ENCODE measurements at places on chromosomes 12 and 14. TPM values are rescaled to one million over a fixed set of nuclear protein-coding genes. Genes with fewer than 3 reads are reported as not detected.

NRIP2 gene
- total RNA-seq, result not detected

DPY19L2 gene
- 8.5 TPM for total RNA-seq

NKX2-1 gene
- not detected for total RNA-seq

UTP20 gene
- total RNA-seq, result 26.5 TPM

PTHLH gene
- total RNA-seq, result 0.63 TPM

PAH gene
- not detected for total RNA-seq

P2RX2 gene
- not detected for total RNA-seq

FAIM2 gene
- total RNA-seq, result 4.1 TPM

DTX1 gene
- total RNA-seq, result 0.11 TPM

MGST1 gene
- 78.8 TPM for total RNA-seq

SLC7A7 gene
- 4.2 TPM for total RNA-seq

IAPP gene
- not detected for total RNA-seq

GRCh38 chr14:55103005-55103640 lies 25.9 kb upstream of the LGALS3 start:
- peak; percentile 98 for DNase-seq

DNA sequence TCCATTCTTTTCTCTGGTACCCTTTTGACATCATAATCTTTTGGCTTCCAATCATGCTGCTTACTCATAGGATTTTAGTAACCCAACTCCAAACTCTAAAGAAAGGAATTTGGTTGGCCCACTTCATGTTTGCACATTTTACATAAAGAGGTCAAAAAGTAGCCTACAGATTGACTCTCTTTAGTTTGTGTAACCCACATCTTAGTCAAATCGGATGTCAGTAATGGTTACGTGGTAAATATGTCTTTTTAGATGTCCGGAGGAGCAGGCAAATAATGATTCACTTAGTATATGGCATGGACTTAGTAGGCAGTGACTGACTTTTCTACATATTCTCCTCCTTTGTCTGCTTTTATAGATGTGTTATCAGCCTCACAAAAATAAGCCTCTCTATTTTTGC lies 711.6 kb upstream of the FOXG1 start:
- no peak for DNase-seq

DNA sequence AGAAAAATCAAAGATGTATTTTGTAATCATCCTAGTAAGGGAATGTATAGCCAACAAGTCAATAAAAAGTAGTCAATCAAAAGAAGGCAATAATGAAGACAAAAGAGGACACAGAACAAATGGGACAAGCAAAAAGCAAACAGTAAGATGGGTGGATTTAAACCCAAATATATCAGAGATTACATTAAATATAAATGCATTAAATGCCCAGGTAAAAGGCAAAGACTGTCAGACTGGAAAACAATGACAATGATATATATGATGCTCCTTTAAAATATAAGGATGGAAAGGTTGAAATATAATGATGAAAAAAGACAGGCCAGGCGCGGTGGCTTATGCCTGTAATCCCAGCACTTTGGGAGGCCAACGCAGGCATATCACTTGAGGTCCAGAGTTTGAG lies 35.7 kb downstream of the NEMF start:
- DNase-seq, result no peak

GRCh38 chr12:6044082-6044481 lies 80.4 kb downstream of the VWF start:
- DNase-seq, result no peak

DNA sequence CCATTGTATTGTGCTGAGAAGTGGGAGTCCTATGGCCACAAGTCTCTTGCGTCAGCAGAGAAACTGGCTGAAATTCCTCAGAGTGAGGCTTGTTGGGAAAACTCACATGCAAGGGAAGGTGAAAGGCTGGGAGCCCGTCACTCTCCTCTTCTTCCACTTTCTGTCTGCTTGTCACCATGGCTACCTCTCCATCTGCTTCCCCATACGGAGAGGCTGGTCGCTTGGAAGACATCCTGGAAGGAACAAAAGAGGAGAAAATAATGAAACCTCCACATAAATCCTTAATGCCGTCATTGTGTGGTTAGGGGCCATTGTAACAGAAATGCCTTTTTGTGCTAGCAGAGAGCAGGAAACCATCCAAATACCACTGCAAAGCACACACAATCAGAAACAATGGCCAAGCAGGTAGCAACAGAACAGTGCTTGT lies 53.7 kb downstream of the SOX5 start:
- no peak for DNase-seq

- DNase-seq, result no peak
Observed at GRCh38 chr12:105030820-105031807, 45.0 kb downstream of the NOPCHAP1 start.

DNA sequence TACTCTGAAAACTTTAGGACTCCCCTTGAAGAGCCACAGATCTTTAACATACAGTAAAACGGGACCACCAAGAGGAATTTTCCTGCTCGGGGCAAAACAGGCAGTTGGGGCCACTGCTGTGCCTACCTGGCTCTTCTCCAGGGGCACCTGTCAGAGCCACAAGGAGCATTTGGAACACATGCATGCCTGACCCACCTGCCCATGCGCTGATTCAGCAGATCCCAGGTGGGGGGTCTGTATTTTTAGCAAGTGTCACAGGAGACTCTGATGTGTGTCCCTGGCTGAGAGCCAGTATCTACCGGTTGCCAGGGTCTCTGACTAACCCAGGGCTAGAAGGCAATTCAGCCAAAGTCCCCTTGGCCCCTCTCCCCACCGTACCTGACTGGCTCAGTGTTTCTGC lies 6.5 kb downstream of the CTDSP2 start:
- no peak for DNase-seq

DNA sequence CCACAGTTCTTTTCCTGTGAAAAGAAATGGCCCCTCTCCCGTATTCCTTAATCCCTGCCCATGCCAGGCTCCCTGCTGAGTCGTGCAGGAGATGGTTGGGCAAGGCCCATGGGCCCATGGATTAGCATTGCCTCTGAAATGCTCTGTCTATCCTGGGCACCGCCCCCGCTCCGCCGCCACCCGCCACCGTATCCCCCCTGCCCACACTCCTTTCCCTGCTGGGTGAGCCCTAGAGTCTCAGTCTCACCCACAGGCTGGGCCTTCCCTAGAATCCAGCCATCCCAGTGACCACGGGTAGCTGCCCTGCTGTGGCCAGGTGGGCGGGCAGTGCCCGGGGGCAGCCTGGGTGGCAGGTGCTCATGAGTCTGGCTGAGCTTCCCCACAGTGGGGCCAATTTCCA lies 50.6 kb downstream of the TSPAN11 start:
- DNase-seq, result no peak

DNA sequence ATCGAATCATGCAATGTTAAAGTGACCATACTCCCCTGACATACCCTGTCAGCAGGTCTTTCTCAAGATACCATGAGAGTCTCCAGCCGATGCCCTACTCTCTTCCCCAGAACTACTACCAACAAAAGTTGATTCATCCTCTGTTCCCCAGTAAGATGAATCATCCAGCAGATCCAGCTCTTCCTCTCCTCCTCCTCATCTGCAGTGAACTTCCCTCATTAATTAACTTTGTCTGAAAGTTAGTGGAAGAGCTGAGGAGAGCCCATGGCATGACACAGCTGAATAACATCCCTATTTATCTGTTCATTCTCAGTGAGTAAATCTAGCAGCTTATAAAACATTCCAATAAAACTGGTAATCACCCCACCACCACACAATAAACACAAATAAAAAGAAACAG lies 213.4 kb downstream of the EGLN3 start:
- DNase-seq, result peak; percentile 3

DNA sequence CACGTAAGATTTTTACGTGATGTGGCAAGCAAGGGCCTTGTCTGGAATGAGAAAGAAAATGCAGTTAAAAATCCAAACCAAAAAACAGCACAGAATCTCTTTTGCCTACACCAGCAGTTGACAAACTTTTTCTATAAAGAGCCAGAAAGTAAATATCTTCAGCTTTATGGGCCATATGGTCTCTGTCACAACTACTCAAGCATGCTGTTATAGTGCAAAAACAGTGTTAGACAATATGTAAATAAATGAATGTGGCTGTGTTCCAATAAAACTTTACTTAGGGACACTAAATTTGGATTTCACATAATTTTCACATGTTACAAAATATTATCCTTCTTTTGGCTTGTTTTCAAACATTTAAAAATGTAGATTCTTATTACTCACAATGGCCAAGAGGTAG lies 6.2 kb upstream of the ELK3 start:
- DNase-seq, result no peak

DNA sequence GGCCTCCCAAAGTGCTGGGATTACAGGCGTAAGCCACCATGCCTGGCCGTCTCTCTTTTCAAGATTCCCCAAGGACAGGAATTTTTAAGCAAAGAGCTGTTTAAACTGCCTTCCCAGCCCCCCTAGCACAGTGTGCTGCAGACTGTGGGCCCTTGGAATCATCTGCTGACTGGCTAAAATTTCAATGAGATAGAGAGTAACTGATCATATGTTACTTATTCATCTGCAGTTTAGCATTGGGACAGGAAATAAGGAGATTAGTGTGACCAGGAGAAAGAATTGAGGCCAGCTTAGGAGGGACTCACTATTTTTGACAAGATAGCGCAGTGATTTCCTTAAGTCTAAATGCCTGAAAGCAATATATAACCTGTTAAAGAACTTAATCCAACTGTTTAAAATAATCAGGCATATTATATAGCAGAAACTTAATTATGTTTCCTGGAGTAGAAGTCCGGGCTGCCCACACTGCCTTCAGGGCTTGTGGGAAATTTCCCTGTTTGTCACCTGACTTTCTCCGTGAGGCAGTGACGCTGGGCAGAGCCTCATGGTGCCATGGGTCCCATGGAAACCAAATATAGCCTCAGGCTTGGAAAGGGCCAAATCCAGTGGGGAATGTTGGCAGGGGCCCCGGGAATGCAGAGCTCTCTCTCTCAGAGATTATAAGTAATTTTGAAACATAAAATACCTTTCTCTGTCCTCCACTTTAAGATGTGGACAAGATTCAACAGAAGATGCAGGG lies 22.8 kb upstream of the CEBPE start:
- peak; percentile 13 for DNase-seq

DNA sequence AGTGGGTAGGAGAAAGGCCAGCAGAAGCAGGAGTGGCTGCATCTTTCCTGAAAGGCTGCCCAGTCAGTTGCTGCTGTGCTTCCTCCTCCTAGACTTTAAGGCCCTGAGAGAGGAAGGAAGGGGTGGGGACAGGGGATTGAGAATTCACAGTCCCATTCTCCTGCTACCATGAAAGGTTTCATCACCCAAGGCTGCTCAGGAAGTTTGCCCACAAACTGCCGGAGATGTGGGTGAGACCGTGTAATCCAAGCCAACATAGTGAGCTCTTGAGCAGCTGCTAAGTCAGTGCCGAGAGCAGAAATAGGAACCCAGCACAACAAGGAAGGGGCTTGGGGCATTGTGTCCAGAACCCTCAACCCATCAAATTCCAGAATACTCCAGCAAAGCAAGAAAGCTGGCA lies at the start of gene CTSG:
Gene CTSG, minus strand, starts transcription at position 69 of the 400 bp plus-strand sequence. Its CDS starts 27 bp downstream, at position 42.
- no peak for DNase-seq

DNA sequence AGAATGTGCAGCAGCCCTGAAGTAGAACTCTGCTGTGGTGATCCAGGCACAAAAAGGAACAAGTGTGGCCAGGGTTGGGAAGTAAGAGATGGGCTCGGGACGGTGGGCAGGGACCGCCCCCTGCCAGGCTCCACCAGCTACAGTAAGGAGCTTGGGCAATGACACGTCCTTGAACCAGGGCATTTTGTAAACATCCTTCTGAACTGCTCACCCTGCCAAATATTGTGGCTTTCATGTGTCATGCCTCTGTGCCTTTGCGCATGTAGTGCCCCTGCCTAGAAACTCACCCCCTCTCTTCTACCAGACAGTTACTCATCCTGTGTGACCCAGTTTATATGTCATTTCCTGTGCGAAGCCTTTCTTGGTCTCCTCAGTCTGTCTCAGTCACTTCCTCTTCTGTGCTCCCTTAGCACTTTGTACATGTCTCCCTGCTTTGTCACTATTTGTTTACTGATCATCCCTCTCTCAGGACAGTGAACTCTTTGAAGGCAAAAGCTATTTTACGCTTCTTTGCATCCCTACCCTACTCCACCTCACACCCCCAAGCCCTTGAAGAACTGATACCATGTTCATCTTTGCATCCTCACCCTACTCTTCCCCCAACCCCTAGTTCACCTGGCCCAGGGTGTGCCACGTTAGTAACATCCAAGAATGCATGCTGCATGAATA lies 108.9 kb upstream of the PLEKHG7 start:
- peak; percentile 89 for DNase-seq

DNA sequence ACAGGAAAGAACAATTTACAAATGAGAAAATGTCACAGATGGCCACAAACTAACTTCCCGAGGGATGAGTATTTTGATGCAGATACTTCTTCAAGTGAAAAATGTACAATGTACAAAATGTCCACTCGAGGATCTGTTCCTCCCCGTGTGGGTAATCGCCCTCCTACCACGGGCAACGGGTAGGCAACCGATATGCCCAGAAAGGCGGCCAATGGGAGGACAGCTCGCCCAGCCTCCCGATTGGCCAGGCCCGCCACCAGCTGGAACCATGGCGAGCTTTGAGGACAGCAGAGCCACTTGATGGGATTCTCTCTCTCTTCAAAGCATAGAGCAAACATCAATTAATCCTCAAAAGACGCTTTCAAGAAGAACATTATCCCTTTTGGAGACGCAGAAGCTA lies 42.3 kb downstream of the DPF3 start:
- no peak for DNase-seq

DNA sequence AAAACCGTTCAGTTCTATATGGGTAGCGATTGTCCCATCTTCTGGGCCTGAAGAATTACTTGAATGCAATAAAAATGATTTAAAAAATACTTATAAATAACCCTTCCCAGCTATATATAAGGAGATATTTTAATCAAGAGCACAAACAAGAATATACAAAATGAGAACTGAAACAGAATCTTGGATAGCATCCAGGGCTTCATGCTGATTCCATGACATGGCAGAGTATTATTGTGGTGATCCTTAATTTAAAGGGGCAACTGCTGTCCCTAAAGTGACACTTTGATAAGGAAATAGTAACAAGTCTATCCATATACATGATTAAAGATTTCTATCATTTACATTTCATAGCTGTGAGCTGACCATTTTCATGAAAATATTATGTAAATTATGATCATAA lies 18.8 kb downstream of the WBP11 start:
- DNase-seq, result no peak

GRCh38 chr12:70096759-70097410 lies 146.3 kb upstream of the CNOT2 start:
- DNase-seq, result no peak

DNA sequence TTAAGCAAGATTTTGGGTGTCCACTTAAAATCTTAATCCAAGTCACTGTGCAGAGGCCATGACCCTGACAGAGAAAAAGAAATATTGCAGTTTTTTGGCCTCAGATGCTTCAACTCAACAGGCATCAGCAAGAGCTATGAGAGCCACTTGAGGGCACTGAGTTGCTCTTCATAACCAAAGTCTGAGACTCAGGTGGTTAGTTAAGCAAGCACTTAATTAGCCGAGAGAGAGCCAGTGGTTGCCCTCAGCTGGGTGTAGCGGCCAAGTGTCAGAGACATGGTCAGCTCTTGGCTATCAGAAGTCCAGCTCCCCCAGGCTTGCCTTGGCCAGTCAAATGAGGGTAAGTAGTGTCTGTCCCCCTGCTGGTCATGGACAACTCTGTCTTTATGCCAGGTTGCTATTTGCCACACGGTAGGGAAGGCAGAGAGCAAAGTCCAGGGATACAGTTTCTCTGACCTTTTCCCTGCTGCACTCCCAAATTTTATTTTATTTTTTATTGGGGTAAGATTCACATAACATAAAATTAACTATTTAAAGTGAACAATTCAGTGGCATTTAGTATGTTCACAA lies 9.0 kb upstream of the KRT71 start:
- peak; percentile 4 for DNase-seq
